ENCODE measurements at places on chromosomes 11 and 22.

- no peak for DNase-seq
These were observed 117.4 kb downstream of the RRM1 start for GRCh38 chr11:4211991-4212390.

- peak; percentile 93 for DNase-seq
These were observed 1.5 kb downstream of the MS4A8 start for GRCh38 chr11:60700689-60701468.

DNA sequence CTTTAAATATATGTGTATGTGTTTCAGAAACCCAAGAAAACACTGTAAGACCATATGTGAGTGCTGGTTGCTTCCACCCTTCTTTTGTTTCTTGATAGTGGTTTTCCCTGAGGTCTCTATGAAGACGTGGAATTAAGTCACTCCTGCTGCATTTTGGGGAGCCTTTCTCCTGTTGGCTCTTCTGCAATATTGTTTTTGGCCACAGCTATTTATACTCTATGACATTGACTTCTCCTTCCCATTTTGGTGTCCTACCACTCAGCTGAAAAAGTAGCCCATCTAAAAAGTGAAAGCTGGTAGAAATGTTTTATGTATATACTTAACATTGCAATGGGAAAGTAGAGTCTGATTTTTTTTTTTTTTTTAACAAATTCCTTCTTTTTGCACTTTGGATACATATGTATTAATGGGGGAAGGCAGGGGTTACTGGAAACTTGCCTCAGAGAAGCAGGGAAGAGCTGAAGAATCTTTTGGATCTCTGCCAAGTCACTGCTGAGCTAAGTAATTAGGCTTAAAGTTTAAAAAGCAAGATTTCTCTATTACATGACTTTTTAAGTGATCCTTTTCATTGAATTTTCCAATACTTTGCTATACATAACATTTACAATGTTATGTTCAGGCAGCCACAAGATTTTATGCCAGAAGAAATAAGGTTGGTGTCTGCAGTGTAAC, 1.8 kb downstream of the TTC17 start:
- DNase-seq: no peak

GRCh38 chr11:35571696-35572095, 46.3 kb upstream of the PAMR1 start:
- no peak for DNase-seq

GRCh38 chr11:122104341-122104740, 11.7 kb downstream of the BLID start:
- no peak for DNase-seq

DNA sequence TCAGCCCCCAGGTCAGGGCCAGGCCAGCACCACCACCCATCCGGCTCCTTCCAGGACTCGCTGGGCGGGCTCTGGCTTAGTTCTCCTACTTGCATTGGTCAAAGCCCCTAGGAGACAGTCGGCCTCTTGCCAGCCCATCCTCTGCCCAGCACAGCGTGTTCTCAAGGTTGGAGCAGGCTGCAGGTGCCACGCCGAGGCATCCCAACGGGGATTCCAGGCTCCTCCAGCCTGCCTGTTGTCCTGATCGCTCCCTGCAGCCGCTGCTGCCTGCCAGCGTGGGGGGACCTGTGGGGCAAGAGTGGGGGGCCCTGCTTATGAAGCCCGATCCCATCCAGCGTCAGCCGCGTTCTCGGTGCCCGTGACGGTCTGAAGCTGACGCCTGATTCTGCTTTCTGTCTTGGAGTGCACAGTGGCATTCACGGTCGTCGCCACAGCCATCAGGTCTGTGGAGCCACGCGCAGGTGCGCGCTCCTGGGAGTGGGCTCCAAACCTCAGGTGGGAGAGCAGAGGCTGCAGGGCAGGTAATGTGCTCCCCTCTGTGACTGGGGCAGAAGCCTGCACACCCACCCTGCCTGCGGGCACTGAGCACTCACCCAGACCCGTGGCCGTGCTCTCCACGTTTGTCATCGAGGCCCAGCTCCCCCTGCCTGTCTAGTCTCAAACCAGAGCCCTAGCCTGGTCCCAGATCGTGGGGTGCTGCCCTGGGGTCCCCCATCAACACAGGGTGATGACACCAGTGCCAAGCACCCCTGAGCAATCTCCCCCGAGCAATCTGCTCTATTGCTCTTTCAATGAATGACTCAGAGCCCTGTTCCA, 991.6 kb downstream of the BRD1 start:
- no peak for DNase-seq

- DNase-seq: peak; percentile 41
These were observed 284.0 kb downstream of the KIRREL3 start for GRCh38 chr11:126716456-126717083.

GRCh38 chr11:14330881-14331280, 28.1 kb downstream of the RRAS2 start:
- DNase-seq: no peak

DNA sequence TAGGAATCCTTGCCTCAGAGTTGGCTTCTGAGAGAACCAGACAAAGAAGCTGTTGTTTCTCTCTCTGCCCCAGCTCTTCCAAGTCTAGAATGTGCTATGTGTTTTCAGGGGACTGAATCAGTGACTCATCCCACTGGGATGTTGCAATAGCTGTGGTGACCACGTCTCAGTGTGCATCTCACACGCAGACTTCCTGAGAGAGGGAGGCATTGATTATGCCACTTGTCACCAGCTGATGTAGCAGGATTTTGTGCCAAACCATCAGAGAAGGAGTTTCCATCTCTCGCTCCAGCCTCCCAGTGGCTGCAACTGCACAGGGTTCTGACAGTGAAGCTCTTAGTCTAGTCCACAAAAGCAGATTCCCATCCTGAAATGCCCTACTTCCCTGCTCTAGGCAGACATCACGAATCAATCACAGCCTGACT, 455.8 kb downstream of the MIAT start:
- DNase-seq: no peak

- DNase-seq: no peak
These were observed 405.6 kb upstream of the API5 start for GRCh38 chr11:42906226-42906625.

DNA sequence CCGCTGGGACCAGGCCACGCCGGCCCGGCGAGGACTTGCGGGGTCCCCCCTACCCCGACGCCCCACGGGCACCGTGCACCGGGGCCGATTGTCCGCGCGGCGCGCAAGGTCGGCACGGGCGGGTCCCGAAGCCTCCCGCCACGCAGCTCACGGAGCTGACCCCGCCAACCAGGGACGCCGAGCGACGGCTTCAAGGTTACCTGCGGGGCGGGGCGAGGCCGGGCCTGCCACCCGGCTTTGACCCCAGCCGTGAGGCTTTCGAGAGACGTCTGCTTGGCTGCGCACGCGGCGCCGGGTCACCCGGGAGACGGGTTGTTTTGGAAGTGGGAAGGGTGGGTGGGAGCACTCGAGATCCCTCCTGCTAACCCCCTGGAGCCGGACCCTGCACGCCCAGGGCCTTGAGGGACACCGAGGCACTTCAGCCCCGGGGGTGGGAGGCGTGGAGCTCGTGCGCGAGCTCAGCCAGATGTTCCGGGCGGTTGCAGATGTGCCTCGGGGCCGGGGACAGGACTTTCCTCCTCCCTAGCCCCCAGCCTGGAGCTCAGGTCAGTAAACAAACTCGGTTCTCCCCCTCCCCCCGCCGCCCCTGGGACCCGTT, 3.2 kb upstream of the WNT11 start:
- no peak for DNase-seq

GRCh38 chr11:10407055-10407454, 48.0 kb upstream of the AMPD3 start:
- no peak for DNase-seq

- DNase-seq: no peak
These were observed 32.2 kb downstream of the CSNK2A3 start for GRCh38 chr11:11320825-11321224.

Measured in NCI-H748 treated with DMSO at 0.1 percent for 48 hours (cell line).